ENCODE measurements at places on chromosomes 6 and 20.
A peak's percentile ranks its signal among the peaks of the same experiment; 100 is the strongest.

DNA sequence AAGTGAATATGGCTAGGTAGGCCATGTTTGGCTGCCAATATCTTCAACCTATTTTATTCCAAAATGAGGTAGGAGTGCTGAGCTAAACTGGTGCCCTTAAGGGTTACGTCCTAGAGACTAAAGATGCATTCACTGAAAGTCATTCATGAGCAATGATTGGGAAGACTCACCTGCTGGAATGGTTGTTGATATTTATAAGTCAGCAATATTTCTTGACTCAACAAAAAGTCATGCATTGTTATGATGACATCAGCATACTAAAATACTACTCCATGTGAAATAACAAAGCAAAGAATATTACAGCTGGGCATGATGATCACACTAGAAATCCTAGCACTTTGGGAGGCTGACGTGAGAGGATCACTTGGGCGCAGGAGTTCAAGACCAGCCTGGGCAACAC is 17.6 kb upstream of the NUP153 start:
- no peaks in the 10 kb centered on the region for H3K4me1 ChIP-seq
- no peak for DNase-seq
- peaks cover 1% of the 10 kb centered on the region for H3K27me3 ChIP-seq
- H3K36me3 ChIP-seq: no peaks in the 10 kb centered on the region
- H3K4me3 ChIP-seq: no peak overlapping the region

DNA sequence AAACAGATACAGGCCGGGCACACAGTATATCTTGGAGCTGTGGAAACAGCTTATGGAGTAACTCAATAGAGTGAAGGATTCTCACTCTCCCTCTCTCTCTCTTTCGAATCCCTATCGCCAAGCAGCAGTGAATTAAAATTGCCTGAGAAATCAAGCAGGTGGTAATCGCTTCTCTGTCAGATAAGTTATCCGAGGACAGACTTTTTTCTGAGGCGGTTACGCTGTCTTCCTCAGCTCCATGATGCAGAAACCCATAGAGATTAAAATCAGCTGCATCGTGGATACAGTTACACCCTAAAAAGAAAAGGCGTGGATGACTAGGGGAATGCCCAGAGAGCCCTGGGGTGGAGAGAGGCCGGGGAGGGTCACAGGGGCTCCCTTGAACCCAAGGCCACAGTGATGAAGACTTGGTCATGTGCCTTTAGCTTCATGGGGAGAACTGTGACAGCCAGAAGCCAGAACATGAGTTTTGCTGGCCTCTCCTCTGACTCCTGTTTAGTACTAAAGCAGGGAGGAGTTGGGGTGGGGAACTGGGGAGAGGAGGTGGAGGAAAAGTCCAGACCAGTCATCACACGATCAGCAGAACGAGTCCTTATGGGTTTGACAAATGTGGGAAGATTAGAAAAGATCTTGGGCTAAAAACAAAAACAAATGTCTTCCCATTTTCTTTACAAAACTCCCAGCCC is 138.8 kb upstream of the JARID2 start:
- no peak for DNase-seq
- H3K27ac ChIP-seq: no peak overlapping the region
- H3K4me1 ChIP-seq: peaks cover 1% of the 10 kb centered on the region

GRCh38 chr20:14643146-14643545 is 305.7 kb upstream of the FLRT3 start:
- H3K36me3 ChIP-seq: no peaks in the 10 kb centered on the region
- DNase-seq: no peak
- no peak overlapping the region for H3K27ac ChIP-seq

- no peak for DNase-seq
- peaks cover 27% of the 10 kb centered on the region for H3K4me1 ChIP-seq
- H3K36me3 ChIP-seq: peaks cover 22% of the 10 kb centered on the region
- no peak overlapping the region for H3K4me3 ChIP-seq
- H3K27me3 ChIP-seq: no peaks in the 10 kb centered on the region
Measured at GRCh38 chr6:42354702-42355101, 97.0 kb downstream of the TRERF1 start.

- no peaks in the 10 kb centered on the region for H3K36me3 ChIP-seq
- H3K4me1 ChIP-seq: no peaks in the 10 kb centered on the region
- no peak overlapping the region for H3K27ac ChIP-seq
- H3K27me3 ChIP-seq: peaks cover 7% of the 10 kb centered on the region
- no peak for DNase-seq
Measured at GRCh38 chr20:21026951-21027350, 79.2 kb downstream of the LINC00237 start.

- no peak for DNase-seq
- H3K36me3 ChIP-seq: no peaks in the 10 kb centered on the region
- H3K27ac ChIP-seq: peak overlapping the region; percentile 89
- peaks cover 66% of the 10 kb centered on the region for H3K4me1 ChIP-seq
Measured at GRCh38 chr6:37134036-37134395, 35.9 kb upstream of the PIM1 start.

DNA sequence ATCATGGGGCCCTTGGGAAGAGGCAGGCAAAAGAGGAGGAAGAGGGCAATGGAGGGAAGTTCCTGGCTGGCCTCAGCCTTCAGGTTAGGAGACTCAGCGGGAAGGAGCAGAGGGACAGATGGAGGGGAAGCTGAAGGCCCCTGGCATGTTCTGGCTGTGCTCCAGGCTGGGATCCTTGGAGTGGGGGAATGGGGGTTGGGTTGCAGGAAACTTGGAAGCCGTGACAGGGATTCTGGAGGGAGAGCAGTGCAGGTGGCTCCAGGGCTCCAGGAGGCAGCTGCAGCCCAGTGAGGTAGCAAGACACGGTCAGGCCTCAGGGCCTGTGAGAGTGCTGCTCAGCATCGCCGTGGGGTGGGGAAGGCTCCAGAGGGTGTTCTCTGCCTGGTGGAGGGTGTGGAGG is 64.6 kb upstream of the SCP2D1 start:
- no peak overlapping the region for H3K4me3 ChIP-seq
- peaks cover 6% of the 10 kb centered on the region for H3K36me3 ChIP-seq
- DNase-seq: no peak
- no peaks in the 10 kb centered on the region for H3K27me3 ChIP-seq

DNA sequence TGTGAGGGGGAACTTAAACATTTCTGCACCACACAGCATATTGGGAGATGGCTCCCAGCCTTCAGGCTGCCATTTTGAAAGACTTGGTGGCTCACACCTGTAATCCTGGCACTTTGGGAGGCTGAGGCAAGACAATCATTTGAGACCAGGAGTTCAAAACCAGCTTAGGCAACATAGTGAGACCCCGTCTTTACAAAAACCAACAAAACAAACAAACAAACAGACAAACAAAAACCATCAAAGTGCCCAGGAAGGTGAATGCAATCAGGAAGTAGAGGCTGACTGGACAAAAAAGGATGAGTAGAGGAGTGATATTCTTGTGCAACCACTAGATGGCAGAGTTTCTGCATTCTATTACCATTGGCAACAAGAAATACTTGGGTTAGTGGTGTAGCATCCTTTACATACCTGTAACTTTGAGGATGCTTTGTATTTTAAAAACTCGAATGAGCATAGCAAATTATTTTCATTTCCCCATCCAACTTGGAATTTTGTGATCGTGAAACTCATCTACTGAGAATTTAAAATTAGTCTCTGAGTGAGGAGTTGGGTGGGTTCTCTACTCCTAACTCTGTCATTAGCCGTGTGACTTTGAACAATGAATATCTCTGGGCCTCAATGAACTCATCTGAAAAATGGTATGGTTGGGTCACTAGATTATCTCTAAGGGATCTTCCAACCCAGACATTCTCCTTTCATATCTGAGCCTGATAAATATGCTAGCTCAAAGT is 84.4 kb downstream of the CRYBG1 start:
- no peak overlapping the region for H3K4me3 ChIP-seq
- H3K36me3 ChIP-seq: no peaks in the 10 kb centered on the region
- no peak overlapping the region for H3K27ac ChIP-seq
- DNase-seq: no peak
- peaks cover 18% of the 10 kb centered on the region for H3K4me1 ChIP-seq

- H3K27ac ChIP-seq: no peak overlapping the region
- no peaks in the 10 kb centered on the region for H3K27me3 ChIP-seq
- H3K4me1 ChIP-seq: no peaks in the 10 kb centered on the region
- H3K4me3 ChIP-seq: no peak overlapping the region
Measured at GRCh38 chr20:24585796-24586522, 116.5 kb downstream of the SYNDIG1 start.

DNA sequence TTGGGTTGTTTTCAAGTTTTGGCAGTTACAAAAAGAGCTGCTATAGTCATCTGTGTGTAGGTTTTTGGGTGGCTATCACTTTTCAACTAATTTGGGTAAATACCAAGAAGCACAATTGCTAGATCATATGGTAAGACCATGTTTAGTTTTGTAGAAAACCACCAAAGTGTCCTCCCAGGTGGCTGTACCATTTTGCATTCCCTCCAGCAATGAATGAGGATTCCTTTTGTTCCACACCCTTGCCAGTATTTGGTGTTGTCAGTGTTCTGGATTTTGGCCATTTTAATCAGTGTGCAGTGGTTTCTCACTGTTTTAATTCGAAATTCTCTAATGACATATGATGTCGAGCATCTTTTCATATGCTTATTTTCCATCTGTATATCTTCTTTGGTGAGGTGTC is 457.5 kb upstream of the ARID1B start:
- no peaks in the 10 kb centered on the region for H3K36me3 ChIP-seq
- no peak overlapping the region for H3K27ac ChIP-seq
- no peaks in the 10 kb centered on the region for H3K4me1 ChIP-seq
- no peak overlapping the region for H3K4me3 ChIP-seq
- H3K27me3 ChIP-seq: no peaks in the 10 kb centered on the region
- no peak for DNase-seq

GRCh38 chr6:38169977-38170526 is 350.5 kb downstream of the ZFAND3 start:
- H3K27me3 ChIP-seq: no peaks in the 10 kb centered on the region
- peak overlapping the region; percentile 3 for H3K27ac ChIP-seq
- H3K36me3 ChIP-seq: no peaks in the 10 kb centered on the region
- H3K4me1 ChIP-seq: no peaks in the 10 kb centered on the region
- no peak overlapping the region for H3K4me3 ChIP-seq

DNA sequence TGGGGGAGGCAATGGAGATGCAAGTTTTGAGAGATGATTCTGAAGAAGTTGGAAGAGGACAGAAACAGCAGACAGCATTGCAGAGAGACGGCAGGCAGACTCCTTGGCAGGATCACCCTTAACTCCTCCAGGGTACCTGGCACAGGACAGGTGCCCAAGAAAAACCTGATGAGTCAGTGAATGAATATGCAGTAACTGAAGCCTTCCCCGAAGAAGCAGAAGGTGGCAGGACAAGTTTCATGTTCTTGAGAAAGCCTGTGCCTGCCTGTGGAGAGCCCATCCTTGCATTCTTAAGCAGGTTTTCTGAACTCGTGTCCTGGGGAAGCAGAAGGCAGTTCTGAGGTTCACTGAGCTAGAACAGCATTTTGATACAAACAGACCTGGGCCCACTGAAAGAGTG is 79.6 kb upstream of the SASH1 start:
- H3K36me3 ChIP-seq: no peaks in the 10 kb centered on the region
- no peak for DNase-seq
- no peak overlapping the region for H3K4me3 ChIP-seq
- H3K27ac ChIP-seq: no peak overlapping the region

GRCh38 chr20:63752411-63753101 is 13.0 kb downstream of the SLC2A4RG start:
- peaks cover 3% of the 10 kb centered on the region for H3K27me3 ChIP-seq
- H3K4me3 ChIP-seq: no peak overlapping the region
- DNase-seq: no peak
- no peak overlapping the region for H3K27ac ChIP-seq

Measured in activated CD4-positive, alpha-beta memory T cell treated with anti-CD3 and anti-CD28 coated beads, Interleukin-2, amount 10 ng/mL, durations not matched to agents 7 days and 5 days (primary cell).